Mesendoderm (in vitro differentiated cells): ENCODE measurements at places on chromosomes 12 and 14.
A peak's percentile ranks its signal among the peaks of the same experiment; 100 is the strongest.

DNA sequence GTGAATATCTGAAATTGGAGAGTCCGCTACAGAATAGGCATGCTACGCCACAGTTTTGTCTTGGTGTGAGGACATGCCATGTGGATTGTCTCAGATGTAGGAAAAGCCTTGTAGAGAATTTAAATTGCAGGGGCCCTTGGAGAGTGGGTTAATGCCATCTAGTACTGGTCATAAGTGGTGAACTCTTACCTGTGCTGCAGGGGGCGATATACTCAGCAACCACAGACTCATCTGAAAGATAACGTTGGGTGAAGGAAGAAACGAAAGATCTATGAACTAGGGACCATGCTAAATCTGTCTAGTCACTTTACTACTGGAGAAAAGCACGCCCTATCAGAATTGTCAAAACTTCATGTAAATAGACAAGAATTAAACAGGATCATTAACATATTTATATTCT lies 33.7 kb upstream of the A2M start:
- H3K4me3 ChIP-seq, result no peak overlapping the region
- no peak overlapping the region for H3K27ac ChIP-seq
- DNase-seq, result peak; percentile 64
- H3K27me3 ChIP-seq, result no peaks in the 10 kb centered on the region
- H3K36me3 ChIP-seq, result no peaks in the 10 kb centered on the region

GRCh38 chr12:76611533-76611932 lies 52.0 kb upstream of the OSBPL8 start:
- no peak overlapping the region for H3K27ac ChIP-seq
- no peak for DNase-seq
- H3K4me1 ChIP-seq, result no peaks in the 10 kb centered on the region
- no peaks in the 10 kb centered on the region for H3K36me3 ChIP-seq

DNA sequence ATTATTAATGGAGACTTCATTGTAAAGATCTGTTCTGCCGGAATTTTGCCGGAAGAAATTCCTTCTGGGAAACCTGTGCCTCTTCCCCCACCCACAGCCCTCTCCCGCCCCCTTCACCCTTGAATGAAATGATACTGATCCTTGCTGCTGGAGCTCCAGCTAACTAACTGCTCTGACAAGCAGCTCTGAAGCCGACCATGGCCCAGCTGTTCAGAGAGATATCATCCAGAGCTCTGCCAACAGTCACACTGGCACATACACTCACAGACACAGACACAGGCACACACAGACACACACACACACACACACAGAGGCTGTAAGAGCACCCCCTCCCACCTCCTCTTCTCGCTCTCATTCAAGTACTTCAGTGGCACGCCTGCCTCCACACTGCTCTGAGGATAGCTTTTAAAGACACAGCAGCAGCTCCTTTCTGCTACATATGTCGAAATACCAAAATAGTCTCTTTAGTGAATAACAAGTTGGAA lies 88.6 kb downstream of the R3HDM2 start:
- DNase-seq, result peak; percentile 72
- H3K27me3 ChIP-seq, result no peaks in the 10 kb centered on the region
- H3K27ac ChIP-seq, result no peak overlapping the region
- H3K4me1 ChIP-seq, result no peaks in the 10 kb centered on the region
- H3K36me3 ChIP-seq, result no peaks in the 10 kb centered on the region

DNA sequence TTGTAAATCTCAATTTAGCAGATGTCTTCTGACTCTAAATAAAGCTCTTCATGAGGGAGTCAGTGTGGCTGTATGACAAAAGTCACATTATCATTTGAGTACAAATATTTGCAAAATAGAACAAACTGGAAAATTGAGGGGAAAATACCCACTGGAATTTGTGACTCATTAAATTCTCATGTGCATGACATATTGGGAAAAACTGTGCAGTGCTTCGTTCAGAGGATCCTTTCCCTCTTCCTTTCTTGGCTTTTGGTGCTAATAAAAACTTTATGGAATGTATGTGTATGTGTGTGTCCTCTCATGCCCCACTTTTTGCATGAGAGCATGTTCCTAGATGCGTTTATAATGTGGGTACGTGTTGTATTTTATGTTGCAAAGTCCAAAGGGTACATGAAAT lies 267.8 kb downstream of the KTN1 start:
- H3K27me3 ChIP-seq, result no peaks in the 10 kb centered on the region
- no peaks in the 10 kb centered on the region for H3K36me3 ChIP-seq
- H3K4me3 ChIP-seq, result no peak overlapping the region
- no peak for DNase-seq
- H3K4me1 ChIP-seq, result no peaks in the 10 kb centered on the region

DNA sequence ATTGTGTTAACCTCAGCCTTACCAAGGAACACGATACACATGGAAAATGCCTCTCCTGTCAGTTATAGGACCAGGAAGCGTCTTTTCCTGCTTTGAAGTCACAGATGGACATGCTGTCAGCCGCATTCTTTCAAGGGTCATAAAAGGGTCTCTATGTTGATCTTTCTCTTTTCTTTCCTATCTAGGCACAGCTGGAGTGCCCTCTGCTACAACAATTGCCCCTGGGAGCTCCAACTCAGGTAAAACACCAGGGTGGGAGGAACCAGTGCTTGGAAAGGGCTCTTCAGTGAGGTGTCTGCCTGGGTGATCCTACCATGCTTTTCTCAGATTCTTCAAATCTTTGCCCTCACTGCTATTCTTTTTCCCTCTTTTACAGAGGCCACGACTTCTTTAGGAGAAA lies 157.4 kb upstream of the CNTN1 start:
- H3K36me3 ChIP-seq, result no peaks in the 10 kb centered on the region
- no peak overlapping the region for H3K4me3 ChIP-seq
- H3K27ac ChIP-seq, result no peak overlapping the region
- no peaks in the 10 kb centered on the region for H3K4me1 ChIP-seq
- no peaks in the 10 kb centered on the region for H3K27me3 ChIP-seq

DNA sequence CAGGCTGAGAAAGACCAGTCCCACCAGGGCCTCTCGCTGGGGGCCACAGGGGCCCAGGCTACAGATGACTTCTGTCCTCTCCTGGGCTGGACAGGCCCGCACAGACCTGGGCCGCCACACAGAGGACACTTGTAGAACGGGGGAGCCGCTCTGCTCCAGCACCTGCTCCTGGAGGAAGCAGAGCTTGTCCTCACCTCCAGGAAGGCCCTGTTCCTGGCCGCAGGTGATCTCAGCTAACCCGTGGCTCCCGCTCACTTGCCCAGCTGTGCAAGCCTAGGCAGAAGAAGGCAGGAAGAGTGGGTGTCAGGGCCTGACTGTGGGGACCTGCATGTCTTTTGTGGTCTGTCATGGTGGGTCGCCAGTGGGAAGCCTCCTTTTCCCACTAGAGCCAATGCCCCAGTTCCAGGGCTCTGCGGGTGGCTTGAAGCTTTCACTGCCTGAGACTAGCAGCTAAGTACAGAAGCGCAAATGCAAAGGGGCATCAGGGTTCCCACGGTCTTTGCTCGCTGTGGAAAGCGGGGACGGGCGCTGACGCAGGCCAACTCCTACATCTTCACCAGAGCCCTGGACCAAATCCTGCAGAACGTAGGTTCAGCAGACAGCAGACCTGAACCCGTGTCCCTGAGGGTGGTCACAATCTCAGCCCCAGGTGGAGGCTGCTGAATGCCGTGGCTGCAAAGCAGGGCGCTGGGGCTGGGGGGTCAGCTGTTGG lies 8.8 kb upstream of the CEP170B start:
- peaks cover 1% of the 10 kb centered on the region for H3K4me1 ChIP-seq
- no peaks in the 10 kb centered on the region for H3K36me3 ChIP-seq
- H3K4me3 ChIP-seq, result no peak overlapping the region
- DNase-seq, result no peak

DNA sequence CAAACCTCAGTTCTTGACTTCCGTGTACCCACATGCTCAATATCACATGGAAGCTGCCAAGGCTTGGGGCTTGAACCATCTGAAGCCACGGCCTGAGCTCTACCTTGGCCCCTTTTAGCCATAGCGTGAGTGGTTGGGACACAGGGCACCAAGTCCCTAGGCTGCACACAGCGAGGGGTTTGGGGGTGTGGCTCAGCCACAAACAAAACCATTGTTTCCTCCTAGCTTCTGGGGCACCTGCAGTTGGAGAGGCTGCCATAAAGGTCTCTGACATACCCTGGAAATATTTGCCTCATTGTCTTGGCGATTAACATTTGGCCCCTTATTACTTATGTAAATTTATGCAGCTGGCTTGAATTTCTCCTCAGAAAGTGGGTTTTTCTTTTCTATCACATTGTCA lies 628.6 kb downstream of the NRXN3 start:
- H3K27ac ChIP-seq, result no peak overlapping the region
- H3K27me3 ChIP-seq, result no peaks in the 10 kb centered on the region
- no peaks in the 10 kb centered on the region for H3K4me1 ChIP-seq
- H3K4me3 ChIP-seq, result no peak overlapping the region
- no peaks in the 10 kb centered on the region for H3K36me3 ChIP-seq
- DNase-seq, result peak; percentile 8

GRCh38 chr12:120536064-120536791 lies 2.1 kb downstream of the RNF10 start:
- DNase-seq, result no peak
- no peak overlapping the region for H3K4me3 ChIP-seq
- no peaks in the 10 kb centered on the region for H3K27me3 ChIP-seq
- no peaks in the 10 kb centered on the region for H3K36me3 ChIP-seq
- H3K4me1 ChIP-seq, result peaks cover 4% of the 10 kb centered on the region

- no peak overlapping the region for H3K27ac ChIP-seq
- no peak overlapping the region for H3K4me3 ChIP-seq
- H3K27me3 ChIP-seq, result no peaks in the 10 kb centered on the region
- no peaks in the 10 kb centered on the region for H3K4me1 ChIP-seq
- no peaks in the 10 kb centered on the region for H3K36me3 ChIP-seq
- peak; percentile 79 for DNase-seq
Observed at GRCh38 chr12:56840922-56841321, 77.8 kb downstream of the HSD17B6 start.

- H3K27ac ChIP-seq, result no peak overlapping the region
- H3K36me3 ChIP-seq, result peaks cover 2% of the 10 kb centered on the region
- no peaks in the 10 kb centered on the region for H3K4me1 ChIP-seq
- no peak for DNase-seq
Observed at GRCh38 chr14:105430042-105430441, 10.4 kb downstream of the MTA1 start.

DNA sequence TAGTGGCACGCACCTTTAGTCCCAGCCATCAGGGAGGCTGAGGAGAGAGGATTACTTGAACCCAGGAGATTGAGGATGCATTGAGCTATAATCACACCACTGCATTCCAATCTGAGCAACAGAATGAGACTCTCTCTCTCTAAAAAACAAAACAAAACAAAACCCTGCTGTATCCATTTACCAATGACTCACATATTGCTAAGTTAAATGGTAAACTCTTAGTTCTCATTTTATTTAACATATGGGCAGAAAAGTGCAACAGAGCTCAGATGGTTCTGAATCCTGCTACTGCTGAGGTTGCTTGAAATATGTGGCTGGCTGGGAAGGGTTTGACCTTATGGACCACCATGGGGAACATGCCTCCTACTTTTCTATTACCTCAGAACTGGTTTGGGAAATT lies 33.7 kb upstream of the CCNT1 start:
- no peak overlapping the region for H3K4me3 ChIP-seq
- no peaks in the 10 kb centered on the region for H3K27me3 ChIP-seq
- no peak for DNase-seq
- H3K36me3 ChIP-seq, result no peaks in the 10 kb centered on the region
- H3K4me1 ChIP-seq, result no peaks in the 10 kb centered on the region
- no peak overlapping the region for H3K27ac ChIP-seq

DNA sequence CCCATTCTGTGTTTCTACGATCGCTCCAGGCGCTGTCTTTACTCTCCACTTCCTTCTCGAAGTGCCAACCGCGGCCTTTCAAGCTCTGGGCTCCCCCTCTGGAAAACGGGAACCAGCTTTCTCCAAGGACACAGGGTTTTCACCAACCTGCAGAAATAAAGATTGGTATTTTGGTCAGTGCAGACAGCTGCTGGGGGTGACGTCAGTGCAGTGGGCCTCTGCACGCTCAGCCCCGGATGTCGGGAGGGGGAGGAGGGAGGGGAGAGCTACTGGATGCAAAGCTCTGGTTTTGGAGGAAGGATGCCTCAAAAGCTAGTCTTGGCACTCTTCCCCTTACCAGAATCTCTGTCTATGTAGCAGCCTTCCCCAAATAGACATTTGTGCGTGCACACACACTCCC lies 19.9 kb downstream of the HRK start:
- no peak overlapping the region for H3K27ac ChIP-seq
- H3K27me3 ChIP-seq, result no peaks in the 10 kb centered on the region
- H3K4me3 ChIP-seq, result no peak overlapping the region
- H3K36me3 ChIP-seq, result no peaks in the 10 kb centered on the region

- H3K27ac ChIP-seq, result peak overlapping the region; percentile 27
- no peaks in the 10 kb centered on the region for H3K27me3 ChIP-seq
- H3K36me3 ChIP-seq, result no peaks in the 10 kb centered on the region
- no peak overlapping the region for H3K4me3 ChIP-seq
- peaks cover 2% of the 10 kb centered on the region for H3K4me1 ChIP-seq
- peak; percentile 83 for DNase-seq
Observed at GRCh38 chr12:10191865-10192264, 13.0 kb downstream of the TMEM52B start.

DNA sequence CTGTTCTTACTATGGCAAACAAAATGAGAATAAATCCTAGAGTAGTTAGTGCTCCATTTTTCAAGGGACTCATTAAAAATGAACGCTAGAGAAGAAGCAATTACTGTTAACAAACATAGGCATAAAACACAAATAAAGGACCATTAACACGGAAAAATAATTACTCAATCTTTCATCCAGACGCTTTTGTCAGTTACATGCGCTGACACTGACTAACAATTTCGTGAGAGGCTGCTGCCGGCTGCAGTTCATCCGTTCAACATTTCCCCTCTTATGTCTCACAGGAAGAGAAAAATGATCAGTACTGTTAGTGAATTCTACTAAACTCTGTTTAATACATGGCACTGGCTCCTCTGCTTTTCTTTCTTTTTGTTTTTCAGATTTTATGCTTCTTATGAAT lies 472.7 kb upstream of the FLRT2 start:
- H3K4me1 ChIP-seq, result no peaks in the 10 kb centered on the region
- H3K36me3 ChIP-seq, result no peaks in the 10 kb centered on the region
- H3K27me3 ChIP-seq, result no peaks in the 10 kb centered on the region
- H3K27ac ChIP-seq, result no peak overlapping the region

GRCh38 chr14:73180385-73180805 lies 44.1 kb downstream of the PSEN1 start:
- DNase-seq, result no peak
- H3K36me3 ChIP-seq, result no peaks in the 10 kb centered on the region
- H3K4me1 ChIP-seq, result no peaks in the 10 kb centered on the region
- H3K4me3 ChIP-seq, result no peak overlapping the region

- DNase-seq, result no peak
- no peaks in the 10 kb centered on the region for H3K4me1 ChIP-seq
- H3K27me3 ChIP-seq, result no peaks in the 10 kb centered on the region
- no peak overlapping the region for H3K27ac ChIP-seq
Observed at GRCh38 chr14:68623307-68623706, 169.6 kb downstream of the ZFP36L1 start.
